ENCODE measurements at places on chromosomes 2 and 18. TPM values are rescaled to one million over a fixed set of nuclear protein-coding genes. Genes with fewer than 3 reads are reported as not detected.

GRCh38 chr2:107669335-107669734 lies 157.4 kb upstream of the RGPD4 start:
- no peak overlapping the region for H3K4me3 ChIP-seq
- H3K36me3 ChIP-seq, result no peaks in the 10 kb centered on the region
- DNase-seq, result no peak

DNA sequence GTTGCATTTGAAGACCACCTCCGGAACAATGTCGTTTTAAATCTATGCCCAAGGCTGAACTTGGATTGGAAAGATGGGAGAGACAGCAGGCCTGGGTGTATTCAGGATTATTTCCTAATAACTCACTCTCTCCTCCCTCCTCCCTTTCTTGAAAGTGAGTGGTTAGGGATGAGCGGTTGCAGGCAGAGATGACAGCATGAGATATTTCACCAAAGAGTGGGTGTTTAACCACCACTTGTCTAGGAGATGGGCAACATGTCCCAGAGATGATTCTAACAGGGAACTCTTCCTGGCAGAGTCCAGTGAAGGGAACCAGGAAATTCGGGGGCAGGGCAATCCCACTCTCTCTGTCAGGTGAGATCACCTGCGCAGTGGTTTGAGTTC lies 123.2 kb downstream of the KCTD1 start:
- no peak for DNase-seq
- H3K27ac ChIP-seq, result no peak overlapping the region
- H3K36me3 ChIP-seq, result no peaks in the 10 kb centered on the region
- no peaks in the 10 kb centered on the region for H3K27me3 ChIP-seq
- no peak overlapping the region for H3K4me3 ChIP-seq

The C1GALT1C1L gene
- total RNA-seq, result not detected

- no peak for DNase-seq
- H3K36me3 ChIP-seq, result no peaks in the 10 kb centered on the region
- no peaks in the 10 kb centered on the region for H3K27me3 ChIP-seq
Observed at GRCh38 chr2:142041105-142041504, 89.7 kb downstream of the LRP1B start.

The CCDC85A gene
- not detected for total RNA-seq

DNA sequence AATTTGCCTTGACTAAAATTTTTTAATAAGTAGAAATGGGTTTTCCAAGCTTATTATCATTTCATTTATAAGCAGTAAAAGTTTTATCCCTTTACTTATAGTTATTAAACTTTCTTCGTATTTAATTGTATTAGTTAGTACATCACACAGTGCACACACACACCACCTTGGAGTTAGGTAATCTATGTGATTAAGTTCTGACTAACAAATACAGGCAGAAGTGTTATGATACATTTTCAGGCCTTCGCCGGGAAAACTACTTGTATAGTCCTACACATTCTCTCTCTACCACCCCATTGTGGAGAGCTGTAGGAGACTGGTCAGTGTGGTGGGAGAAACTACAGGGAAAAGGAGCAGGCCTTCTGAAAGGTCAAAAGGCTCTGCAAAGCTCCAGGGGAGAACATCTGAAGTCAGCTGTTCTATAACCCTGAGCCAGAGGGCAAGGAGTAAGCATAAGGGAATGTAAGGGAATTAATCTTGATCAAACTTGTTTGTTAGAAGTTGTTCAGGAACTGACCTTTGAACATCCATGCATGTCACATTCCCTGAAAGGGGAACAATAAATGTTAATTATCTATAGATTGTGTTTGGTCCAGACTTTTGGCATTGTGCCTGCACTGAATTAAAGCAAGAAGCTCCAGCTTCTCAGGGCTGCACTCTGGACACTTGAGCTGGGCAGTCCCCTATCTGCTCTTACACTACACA lies 231.7 kb downstream of the FSIP2 start:
- H3K27me3 ChIP-seq, result no peaks in the 10 kb centered on the region
- no peak overlapping the region for H3K4me3 ChIP-seq
- DNase-seq, result no peak
- H3K27ac ChIP-seq, result no peak overlapping the region
- no peaks in the 10 kb centered on the region for H3K4me1 ChIP-seq
- H3K36me3 ChIP-seq, result no peaks in the 10 kb centered on the region

The ZDBF2 gene
- total RNA-seq, result 9.3 TPM

- peaks cover 4% of the 10 kb centered on the region for H3K4me1 ChIP-seq
- peaks cover 2% of the 10 kb centered on the region for H3K27me3 ChIP-seq
- H3K4me3 ChIP-seq, result no peak overlapping the region
- no peaks in the 10 kb centered on the region for H3K36me3 ChIP-seq
- H3K27ac ChIP-seq, result no peak overlapping the region
- DNase-seq, result no peak
Observed at GRCh38 chr2:133130548-133131246, 437.6 kb downstream of the NCKAP5 start.

DNA sequence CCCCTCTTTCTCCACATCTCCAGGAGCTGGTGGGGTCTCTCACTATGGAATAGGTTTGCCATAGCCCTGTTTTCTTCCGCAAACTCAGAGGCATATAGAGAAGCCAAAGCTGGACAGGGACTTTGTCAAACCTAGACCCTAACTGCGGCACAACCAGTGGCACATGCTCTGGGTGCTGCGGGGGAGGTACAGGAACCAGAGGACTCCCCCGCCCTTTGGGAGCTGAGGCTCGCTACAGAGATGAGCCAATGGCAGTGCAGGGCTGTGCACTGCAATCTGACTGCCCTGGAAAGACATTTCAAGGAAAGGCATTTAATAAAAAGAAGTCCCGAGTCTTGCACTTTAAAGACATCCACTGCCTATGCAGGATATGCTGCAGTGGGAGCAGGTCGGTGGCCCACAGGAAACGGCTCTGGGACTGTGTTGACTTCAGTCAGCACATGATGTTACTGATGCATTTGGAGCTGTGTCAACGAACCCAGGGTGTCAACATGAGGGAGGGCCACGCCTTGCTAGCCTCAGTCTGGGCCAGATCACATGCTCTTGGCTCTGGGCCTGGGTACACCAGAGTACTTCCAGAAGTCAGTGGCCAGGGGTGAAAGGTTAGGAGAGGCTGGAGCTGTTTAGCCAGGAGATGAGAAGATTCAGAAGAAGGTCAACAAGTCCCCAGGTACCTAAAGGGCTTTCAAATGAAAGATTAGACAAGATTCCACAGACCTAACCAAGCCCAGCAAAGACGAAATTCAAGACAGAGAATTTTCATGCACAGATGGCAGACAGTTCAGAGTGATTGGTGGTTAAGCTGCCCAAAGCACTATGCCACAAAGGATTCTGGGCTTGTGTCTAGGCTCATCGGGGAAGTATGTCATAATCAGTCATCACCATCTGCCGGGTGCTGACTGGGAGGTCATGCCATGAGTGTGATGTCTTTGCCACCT lies 8.2 kb downstream of the SLC35F6 start:
- DNase-seq, result peak; percentile 44
- H3K27me3 ChIP-seq, result no peaks in the 10 kb centered on the region
- H3K27ac ChIP-seq, result peak overlapping the region; percentile 94
- H3K36me3 ChIP-seq, result peaks cover 9% of the 10 kb centered on the region

DNA sequence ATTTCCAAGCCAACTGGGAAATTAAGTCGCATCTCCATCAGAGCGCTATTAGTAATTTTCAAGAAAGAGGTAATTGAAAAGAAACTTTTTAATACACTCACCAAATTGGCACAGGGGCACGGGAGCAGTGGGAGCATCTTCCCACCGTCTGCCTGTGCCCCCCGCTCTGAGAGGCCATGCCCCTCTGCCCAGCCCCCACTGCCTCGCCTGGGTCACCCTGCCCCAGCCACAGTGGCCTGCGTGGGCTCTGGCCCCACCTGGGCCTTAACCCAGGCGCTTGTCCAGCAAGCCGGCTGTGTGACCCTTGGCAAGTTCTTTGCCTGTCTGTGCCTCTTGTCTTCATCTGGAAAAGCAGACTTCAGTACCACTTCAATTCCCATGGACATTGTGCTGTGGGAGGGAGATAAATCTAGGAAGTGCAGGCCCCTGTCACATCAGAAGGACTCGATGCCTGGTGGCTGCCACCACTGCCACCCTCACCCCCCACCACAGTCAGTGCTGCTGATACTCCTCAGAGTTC lies 31.9 kb downstream of the GLI2 start:
- no peaks in the 10 kb centered on the region for H3K4me1 ChIP-seq
- no peaks in the 10 kb centered on the region for H3K27me3 ChIP-seq
- no peak for DNase-seq
- H3K36me3 ChIP-seq, result no peaks in the 10 kb centered on the region

DNA sequence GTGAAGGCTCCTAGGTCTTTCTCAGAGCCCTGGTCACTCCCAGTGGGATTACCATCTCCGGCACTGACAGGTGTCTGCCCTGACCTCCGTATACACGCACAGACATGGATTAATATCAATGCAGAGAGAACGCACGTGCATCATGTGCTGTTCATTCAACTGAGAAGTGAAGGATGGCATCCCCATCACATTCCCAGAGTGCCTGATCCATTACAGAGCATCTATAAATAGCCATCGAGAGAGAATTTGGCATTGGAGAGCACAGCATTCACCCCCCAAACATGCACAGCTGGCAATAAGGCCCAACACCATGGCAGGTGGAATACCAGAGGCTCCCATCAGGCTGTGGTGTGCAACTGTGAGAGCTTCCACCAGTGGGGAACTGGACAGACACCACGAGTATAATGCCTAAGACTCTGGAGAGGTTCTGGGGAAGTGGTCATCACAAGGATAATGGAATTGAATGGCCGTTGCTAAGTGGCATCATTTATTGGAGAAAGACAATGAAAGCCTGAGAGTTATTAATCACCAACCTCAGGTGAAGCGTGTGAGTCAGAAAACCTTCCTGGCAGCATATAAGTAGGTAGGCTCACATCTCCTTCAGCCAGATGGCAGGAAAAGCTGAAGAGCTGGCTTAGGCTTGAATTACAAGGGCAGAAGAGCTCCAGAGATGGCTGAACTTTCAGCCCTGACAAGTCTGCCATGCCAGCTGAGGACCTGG lies 244.5 kb upstream of the ID2 start:
- H3K36me3 ChIP-seq, result peaks cover 5% of the 10 kb centered on the region
- no peak overlapping the region for H3K4me3 ChIP-seq
- H3K4me1 ChIP-seq, result peaks cover 33% of the 10 kb centered on the region
- DNase-seq, result no peak
- no peak overlapping the region for H3K27ac ChIP-seq

DNA sequence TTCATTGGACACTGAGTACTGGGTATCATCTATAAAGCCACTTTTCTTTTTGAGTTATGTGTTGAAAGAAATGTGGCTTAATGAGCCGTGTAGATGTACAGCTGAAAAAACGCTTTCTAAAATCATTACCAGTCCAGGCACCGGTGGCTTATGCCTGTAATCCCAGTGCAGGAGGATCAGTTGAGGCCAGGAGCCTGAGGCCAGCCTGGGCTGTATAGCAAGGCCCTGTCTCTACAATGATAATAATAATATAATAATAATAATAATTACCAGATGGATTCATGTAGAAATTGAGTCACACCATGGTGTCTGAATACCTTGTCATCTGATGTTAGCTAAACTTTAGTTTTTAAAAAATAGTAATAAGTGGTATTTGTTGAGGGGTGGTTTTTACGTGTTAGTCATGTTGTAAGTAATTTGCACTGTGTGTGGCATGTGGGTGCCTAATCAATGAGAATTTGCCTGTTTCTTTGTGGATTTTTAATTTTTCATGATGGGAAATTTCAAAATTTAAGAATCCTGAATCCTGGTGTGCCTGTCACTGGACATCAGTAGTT lies 30.1 kb downstream of the NCK2 start:
- peak overlapping the region; percentile 88 for H3K27ac ChIP-seq
- H3K27me3 ChIP-seq, result no peaks in the 10 kb centered on the region
- peak overlapping the region; percentile 45 for H3K4me3 ChIP-seq
- H3K36me3 ChIP-seq, result peaks cover 24% of the 10 kb centered on the region

The APOB gene
- not detected for total RNA-seq

DNA sequence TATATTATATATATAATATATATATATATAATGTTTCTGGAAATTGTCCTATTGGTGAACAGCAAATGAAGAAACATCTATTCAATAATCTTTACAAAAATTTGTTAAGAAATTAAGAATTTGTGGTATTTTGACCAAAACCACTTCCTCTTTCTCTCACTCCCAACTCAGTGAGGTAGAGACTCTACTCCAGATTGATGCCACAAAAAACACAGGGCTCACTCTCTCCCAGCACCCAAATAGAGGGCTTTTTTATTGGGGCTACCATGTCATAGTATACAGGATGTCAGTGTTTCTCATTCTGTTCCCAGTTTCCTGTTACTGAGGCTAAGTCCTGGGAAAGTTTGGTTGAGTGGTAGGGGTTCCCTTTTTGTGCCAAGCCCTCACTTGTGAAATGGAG lies 1155.4 kb downstream of the BCL11A start:
- no peaks in the 10 kb centered on the region for H3K36me3 ChIP-seq
- H3K27me3 ChIP-seq, result no peaks in the 10 kb centered on the region
- no peak overlapping the region for H3K4me3 ChIP-seq

- H3K4me3 ChIP-seq, result no peak overlapping the region
- H3K27me3 ChIP-seq, result peaks cover 4% of the 10 kb centered on the region
- no peaks in the 10 kb centered on the region for H3K36me3 ChIP-seq
- no peaks in the 10 kb centered on the region for H3K4me1 ChIP-seq
- H3K27ac ChIP-seq, result no peak overlapping the region
- DNase-seq, result no peak
Observed at GRCh38 chr18:32438173-32438572, 32.5 kb downstream of the GAREM1 start.

DNA sequence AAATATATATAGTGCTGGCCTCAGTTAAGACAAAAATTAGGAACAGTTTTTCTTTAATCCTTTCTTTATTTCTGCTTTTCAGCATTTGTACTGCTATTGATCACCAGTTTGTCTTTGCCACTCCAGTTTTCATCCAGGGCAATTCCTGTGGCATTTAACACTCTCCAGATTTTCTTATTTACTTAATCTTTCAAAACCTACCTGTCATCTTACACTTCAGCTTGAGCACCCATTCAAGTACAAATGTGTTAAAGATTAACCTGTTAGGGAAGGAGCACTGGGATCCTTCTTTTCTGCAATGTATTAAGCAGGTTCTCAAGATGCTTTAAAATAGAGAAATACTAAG lies 101.8 kb upstream of the SCN1A start:
- no peaks in the 10 kb centered on the region for H3K27me3 ChIP-seq
- no peaks in the 10 kb centered on the region for H3K4me1 ChIP-seq
- H3K27ac ChIP-seq, result no peak overlapping the region
- DNase-seq, result no peak

- H3K27me3 ChIP-seq, result no peaks in the 10 kb centered on the region
- H3K27ac ChIP-seq, result no peak overlapping the region
- H3K4me1 ChIP-seq, result peaks cover 51% of the 10 kb centered on the region
Observed at GRCh38 chr2:121599963-121600651, 49.2 kb downstream of the CLASP1 start.

The ERICH2 gene
- not detected for total RNA-seq

DNA sequence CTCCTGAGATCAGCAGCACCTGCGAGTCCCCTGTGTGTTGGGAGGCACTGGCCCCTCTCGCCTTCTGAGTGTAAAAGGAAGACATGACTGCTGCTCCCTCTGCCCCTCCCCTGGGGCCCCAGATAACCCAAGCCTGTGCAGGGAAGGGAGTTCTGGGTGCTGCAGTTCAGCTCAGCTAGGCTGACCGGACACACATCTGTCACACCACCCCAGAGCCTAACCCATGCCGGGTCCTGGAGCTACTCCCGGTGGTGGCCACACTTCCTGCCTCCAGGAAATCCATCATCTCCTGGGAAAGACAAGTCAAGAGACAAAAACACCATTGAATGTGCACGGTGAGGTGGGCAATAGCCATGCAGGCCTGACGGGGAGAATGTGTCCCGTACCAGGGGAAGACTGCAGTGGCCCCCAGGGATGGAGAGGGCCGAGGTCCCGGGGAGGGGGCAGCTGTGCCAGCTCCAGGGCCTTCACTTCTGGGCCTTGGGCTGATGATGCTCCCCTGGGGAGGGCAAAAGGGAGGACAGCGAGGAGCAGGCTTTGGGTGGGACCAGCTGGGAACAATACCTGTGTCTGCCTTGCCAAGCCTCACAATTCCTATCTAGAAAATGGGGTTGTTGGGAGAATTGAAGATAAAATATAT lies 210.6 kb downstream of the TFCP2L1 start:
- DNase-seq, result no peak
- H3K36me3 ChIP-seq, result no peaks in the 10 kb centered on the region
- peaks cover 21% of the 10 kb centered on the region for H3K27me3 ChIP-seq
- no peak overlapping the region for H3K27ac ChIP-seq

Data from activated T-helper 1 cell treated with anti-CD3 and anti-CD28 coated beads, Interleukin-12 subunit alpha, Interleukin-12 subunit beta, Interleukin-2, Interleukin-4 antibody, amounts not matched to agents 30 ng/mL and 10 ng/mL and 1 ng/mL, durations not matched to agents 14 hours and 24 hours and 36 hours (primary cell).